ENCODE measurements at places on chromosomes 7 and 10.

GRCh38 chr10:73768881-73769280, 13.0 kb upstream of the CHCHD1 start:
- no peak for DNase-seq

DNA sequence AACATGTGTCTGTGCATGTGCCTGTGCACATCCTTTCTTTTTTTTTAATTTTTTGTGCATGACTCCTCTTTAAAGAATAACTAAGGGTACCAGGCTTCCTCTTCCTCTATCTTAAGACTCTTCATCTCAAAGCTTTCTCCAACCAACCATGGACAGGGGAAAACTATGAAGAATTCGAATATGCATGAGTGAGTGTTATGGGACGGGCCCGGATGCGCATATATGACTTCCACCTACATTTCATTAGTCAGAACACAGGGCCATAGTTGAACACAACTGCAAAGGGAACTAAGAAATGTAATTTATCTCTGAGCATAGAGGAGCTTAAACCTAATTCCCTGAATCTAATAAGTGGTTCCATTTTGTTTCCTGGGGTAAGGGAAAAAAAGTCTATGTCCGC, 270.3 kb upstream of the SORCS1 start:
- no peak for DNase-seq

DNA sequence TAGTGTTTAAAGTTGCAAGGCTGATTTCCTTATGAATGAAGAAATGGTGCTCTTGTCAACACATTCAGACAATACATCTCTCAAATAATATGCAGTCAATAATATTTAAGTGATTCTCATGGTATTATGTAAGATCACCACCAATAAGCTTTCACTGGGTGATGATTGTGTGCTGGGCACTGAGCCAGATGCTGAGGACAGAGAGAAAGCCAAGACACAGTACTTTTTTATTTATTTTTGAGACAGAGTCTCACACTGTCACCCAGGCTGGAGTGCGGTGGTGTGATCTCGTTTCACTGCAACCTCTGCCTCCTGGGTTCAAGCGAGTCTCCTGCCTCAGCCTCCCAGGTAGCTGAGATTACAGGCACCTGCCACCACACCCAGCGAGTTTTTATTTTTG, 130.6 kb upstream of the LSM8 start:
- no peak for DNase-seq

DNA sequence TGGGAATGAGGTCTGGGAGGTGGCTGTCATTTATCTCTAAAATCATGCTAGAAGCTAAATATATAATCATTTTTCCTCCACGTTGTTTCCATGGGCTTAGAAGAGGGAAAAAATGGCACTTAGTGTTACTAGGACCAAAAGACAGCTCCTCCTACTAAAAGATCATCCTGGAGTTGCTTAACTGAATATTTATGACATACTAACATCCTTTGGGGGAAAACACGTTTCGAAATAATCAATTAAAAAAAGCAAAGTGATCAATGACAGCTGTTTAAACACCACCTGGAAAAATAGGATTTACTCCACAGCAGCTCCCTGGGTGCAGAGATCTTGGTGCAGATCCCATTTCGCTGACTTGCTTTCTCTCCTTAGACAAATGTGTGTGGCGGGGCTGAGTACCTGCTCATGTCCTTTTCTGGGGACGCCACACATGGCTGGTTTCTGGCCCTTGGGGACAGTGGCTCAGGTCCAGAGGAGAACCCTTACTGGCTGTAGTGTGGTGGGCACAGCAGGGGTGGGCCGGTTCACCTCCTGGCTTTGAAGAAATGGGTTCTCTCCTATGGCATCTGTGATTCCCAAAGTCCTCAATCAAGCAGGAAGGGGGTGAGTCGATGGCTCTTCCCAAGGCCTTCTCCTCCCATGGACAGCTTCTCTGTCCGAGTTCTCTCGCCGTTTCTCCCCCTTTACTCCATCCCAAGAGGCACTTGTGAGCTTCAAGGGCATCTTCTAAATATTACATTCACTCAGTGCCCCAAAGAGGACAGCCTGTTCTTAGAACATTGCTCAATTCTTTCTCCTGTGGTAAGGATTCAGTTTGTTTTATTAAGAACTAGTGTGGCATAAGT, 156.4 kb upstream of the KLF14 start:
- DNase-seq, result no peak

- no peak for DNase-seq
Measured at GRCh38 chr10:85105614-85106255, 777.3 kb downstream of the CCSER2 start.

GRCh38 chr10:110637558-110638053, 6.5 kb upstream of the RBM20 start:
- no peak for DNase-seq
